ENCODE measurements at places on chromosomes 6 and 20. TPM values are rescaled to one million over a fixed set of nuclear protein-coding genes. Genes with fewer than 3 reads are reported as not detected.

Gene ARFGEF3
- 3.5 TPM for total RNA-seq

Gene C6orf58
- 0.21 TPM for total RNA-seq

Gene TBX18
- total RNA-seq = not detected

Gene MCCD1
- total RNA-seq = not detected

Gene MEI4
- not detected for total RNA-seq

Gene FOXF2
- not detected for total RNA-seq

Gene LHFPL5
- total RNA-seq = not detected

Gene CTAGE9
- not detected for total RNA-seq

Gene MCM3
- total RNA-seq = 163 TPM

Gene TTLL9
- 0.12 TPM for total RNA-seq

Gene BPIFB1
- not detected for total RNA-seq

Gene BMP7
- 7.8 TPM for total RNA-seq

Gene BANF2
- total RNA-seq = not detected

Gene CLPSL2
- total RNA-seq = not detected

Gene CLPSL1
- total RNA-seq = not detected

Gene SALL4
- 0.02 TPM for total RNA-seq

Gene AHCY
- total RNA-seq = 225 TPM

Gene KIF6
- total RNA-seq = 0.26 TPM

Gene DOK5
- not detected for total RNA-seq

Gene BNIP5
- not detected for total RNA-seq

Gene CARMIL1
- total RNA-seq = 12.4 TPM

Gene GHRH
- total RNA-seq = not detected

Gene ISM1
- not detected for total RNA-seq

Gene SYTL3
- total RNA-seq = 1.7 TPM

Gene B3GAT2
- not detected for total RNA-seq

Measured in A172 (cell line).